CD4-positive, alpha-beta T cell treated with Interleukin-6 for 4 hours (primary cell): ENCODE measurements at places on chromosomes 4 and X.

GRCh38 chr4:185282968-185283367 is 73.6 kb downstream of the SNX25 start:
- no peak for DNase-seq

- DNase-seq = no peak
These were observed 58.3 kb upstream of the DOCK11 start for GRCh38 chrX:118437283-118437682.

DNA sequence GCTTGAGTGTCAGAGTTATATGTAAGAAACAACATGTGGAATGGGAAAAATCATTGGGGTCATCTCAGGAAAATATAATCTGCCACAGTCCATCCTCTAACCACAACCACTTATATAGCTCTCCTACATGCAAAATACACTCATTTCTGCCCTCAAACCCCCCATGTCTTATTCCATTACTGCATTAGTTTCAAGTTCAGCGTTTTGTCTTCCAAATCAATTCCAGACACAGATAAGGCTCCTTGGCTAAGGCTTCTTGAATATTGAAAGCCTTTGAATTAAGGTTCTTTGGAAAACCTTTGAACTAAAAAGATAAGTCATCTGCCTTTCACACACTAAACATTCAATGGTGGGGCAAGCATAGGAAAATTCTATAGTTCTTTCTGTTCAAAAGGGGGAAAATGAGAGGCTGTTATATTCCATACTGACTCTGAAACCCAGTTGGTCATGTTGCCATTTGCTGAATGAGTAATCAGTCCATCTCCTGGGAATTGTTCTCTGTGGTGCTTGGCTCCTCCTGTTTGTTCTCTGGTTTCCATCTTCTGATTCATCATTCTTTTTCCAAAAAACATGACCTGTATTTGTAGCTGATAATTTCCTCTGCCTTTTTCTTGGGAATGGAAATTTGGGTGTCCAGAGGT is 218.7 kb downstream of the BMPR1B start:
- DNase-seq = no peak

DNA sequence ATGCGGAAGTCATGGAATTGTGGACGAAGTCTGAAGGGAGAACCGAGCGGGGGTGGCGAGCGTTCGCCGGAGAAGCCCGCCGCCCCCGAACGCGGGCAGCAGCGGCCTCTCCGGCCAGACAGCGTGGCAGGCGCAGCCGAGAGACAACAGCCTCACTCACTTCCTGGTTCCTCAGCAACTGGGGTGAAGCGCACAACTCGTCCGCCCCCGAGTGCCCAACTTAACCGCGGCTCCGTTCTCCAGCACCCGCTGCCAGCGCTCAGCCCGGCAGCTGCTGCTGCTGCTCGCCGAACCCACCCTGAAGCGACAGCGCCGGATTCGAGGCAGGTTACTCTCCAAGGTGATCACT is 68.0 kb downstream of the NOCT start:
- DNase-seq = peak; percentile 68

DNA sequence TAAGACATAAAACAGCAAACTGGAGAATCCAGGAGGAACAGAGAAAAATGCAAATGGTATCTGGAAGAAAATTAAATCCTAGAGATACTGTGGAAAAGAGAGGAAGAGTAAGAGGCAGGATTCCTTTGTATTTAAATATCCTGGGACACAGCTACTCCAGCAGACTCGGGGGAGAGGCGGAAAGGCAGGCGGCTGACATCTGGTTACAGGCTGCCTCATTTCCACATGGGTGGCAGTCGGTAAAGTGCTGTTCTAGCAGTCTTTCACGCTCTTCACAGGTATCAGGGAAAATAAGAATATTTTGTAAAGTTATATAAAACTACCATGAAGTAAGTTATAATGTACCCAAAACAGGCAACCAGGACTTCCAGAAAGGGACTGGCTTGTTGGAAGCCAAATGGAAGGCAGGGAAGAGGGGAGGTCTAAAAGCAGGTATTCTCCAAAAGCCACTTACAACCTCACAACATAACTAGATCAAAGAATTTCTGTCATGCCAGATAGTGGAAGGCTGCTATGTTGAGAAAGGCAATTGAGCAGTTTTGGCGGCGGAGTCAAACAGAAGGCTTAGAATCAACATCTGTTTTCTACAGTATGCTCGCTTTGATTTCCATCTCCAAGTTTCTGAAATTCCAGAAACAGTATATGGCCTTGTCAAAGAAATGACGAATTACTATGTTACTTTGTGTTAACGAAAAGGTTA is 1.3 kb upstream of the TIGD2 start:
- DNase-seq = no peak

DNA sequence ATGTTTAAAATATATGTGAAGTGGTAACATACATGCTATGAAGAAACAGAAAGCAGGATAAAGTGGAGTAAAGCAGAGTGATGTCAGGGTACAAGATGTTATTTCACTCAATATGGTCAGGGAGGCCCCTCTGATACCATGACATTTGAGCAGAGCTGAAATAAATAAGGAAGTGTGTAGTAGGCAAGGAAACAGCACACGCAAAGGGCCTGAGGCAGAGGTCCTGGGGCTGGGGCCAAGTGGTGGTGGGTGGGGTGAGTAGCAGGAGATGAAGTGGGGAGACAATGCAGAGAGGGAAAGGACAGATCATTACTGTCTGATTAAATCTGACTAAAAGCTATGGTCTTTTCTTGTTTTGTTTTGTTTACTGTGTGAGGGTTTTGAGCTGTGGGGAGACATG is 61.1 kb downstream of the FAM13A start:
- no peak for DNase-seq

DNA sequence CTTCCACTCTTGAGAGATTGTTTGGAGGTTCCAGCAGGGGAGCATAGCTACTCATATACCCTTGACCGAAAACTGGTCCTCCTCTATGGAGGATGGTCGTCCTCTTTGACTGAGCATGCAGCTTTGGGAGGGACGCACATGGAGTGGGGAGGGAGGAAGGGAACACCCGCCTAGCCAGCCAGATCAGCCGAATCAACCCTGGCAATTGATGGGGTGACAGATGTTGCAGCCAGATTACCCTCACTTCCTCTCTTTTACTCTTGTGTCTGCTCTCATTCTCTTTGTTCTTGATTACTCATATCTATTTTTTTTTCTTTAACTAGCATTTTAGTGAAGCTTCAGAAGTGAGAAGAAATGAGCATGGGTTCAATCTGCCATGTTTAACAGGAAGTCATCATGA is 19.6 kb downstream of the MGST2 start:
- no peak for DNase-seq

DNA sequence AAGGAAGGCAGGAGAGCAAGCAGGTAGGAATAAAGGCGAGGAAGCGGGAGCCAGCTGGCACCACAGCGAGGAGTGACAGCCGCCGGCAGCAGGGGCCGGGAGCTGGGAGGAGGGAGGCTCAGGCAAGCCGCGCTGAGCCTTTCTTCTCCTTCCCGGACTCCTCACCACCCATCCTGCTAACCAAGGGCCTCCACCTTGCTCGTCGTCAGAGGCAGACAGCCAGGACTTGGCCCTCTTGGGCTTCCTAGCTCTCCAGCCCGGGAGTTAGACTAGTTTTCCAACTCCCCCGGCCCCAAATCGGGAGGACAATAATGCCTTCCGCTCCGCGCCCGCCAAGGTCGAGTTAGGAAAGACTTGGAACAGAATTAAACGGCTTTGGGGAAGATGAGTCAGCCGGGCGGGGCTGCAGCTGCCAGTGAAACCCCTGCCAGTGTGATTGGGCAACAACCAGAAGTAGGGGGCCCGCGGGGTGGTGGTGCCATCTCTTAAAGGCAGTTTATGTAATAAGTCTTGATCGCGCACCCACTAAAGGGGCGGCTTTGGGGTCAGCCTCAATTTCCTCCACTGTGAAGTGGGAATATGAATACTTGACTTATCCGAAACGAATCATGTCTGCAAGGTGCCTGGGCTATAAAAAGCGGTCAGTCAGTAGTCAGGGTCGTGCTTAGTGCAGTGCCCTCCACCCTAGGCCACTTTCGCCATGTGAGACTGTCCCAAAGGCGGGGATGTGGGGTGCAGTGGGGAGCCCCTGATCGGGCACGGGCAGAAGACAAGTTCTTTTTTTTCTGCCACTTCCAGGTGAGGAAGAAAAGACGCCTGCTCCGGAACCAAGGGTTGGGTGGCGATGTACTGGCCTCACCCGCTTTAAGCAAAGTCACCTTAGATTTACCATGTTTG is 6.7 kb upstream of the HSD17B10 start:
- DNase-seq = peak; percentile 37

- DNase-seq = no peak
These were observed 36.8 kb downstream of the LRP2BP start for GRCh38 chr4:185358959-185359358.

DNA sequence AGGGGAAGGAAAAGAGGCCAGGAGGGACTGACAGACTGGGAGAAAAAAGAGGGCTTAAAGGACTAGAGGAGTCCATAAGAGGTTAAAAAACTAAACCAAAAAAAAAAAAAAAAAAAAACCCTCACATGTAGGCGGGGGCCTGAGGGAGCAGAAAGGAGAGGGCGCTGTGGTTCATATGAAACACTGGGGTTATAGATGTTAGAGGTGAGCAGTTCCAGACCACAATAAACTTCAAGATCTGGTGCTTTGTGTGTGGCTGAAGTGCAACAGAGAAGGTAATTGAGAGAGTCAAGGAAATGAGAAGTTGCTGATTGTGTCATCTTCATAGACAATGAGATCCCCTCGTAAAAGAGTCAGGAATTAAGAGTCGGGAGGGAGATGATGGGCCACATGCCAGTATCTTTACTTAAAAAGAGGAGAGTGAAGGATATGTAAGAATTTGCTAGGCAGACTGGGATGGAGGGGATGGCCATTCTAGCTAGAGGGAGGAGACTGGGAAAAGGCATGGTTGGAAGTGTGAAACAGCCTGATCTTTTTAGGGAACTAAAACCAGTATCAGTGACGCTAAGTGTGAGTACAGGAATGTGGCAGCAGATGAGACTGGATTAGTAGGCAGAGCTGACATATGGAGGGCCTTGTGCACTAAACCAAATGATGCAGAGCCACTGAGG is 18.4 kb upstream of the OGT start:
- peak; percentile 49 for DNase-seq

DNA sequence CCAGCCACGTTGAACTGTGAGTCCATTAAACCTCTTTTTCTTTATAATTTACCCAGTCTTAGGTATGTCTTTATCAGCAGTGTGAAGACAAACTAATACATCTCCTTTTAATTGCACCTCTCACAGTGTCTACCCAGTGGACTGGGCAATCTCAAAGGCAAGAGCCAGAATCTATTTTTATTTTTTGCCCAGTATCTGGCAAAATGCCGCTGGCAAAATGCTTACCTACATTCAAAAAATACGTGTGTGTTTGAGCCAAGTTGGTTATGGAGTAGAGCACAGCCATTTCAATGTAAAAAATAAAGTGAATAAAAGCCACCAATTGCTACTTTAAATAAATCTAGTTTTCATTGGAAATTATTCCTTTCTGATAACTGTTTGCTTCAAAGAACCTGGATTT is 199.9 kb downstream of the GC start:
- no peak for DNase-seq

- DNase-seq = no peak
These were observed 129.0 kb upstream of the TEX13A start for GRCh38 chrX:105349476-105349875.

- no peak for DNase-seq
These were observed 52.9 kb downstream of the CCNG2 start for GRCh38 chr4:77209936-77210335.

GRCh38 chr4:111198446-111198845 is 575.6 kb upstream of the PITX2 start:
- no peak for DNase-seq

- DNase-seq = no peak
These were observed 743.8 kb upstream of the INTU start for GRCh38 chr4:126888968-126889367.

- no peak for DNase-seq
These were observed 38.8 kb downstream of the CLCN3 start for GRCh38 chr4:169658975-169659715.

DNA sequence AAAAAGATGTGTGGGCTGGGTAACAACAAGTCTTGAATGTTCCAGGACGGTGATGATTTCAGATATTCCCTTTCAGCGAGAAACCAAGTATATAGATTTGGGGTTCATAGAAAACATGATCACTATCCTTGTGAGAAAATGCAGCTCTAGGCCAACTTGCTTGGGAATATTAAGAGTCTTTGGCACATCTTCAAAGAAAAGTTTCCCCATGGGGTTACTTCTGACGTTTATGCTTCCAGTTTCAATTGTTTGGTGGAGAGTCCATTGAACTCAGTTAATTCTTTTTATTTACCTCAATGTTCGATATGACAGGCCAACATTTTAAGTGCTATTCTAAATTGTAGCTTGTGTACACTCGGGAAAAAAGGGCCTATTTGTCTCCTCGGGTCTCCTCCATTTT is 126.7 kb downstream of the NHS start:
- no peak for DNase-seq

- DNase-seq = no peak
These were observed 14.7 kb upstream of the EPGN start for GRCh38 chr4:74293558-74293957.

DNA sequence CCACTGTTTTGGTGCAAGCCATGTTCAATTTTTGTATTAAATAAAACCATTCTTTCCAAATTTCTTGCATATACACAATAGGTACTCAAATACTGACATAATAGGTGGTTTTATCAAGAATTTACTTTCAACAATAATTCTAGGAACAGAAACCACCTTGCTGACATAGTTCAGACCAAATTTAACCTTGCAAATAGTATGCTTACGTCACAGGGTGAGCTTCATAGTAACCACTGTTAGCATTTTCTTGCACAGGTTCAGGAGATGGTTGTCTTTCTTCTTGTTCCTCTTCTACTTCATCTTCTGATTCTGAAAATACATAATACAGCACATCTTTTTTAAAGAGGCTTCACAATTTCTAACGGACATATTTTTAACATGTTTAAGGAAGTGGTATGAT is 17.6 kb downstream of the G3BP2 start:
- no peak for DNase-seq

DNA sequence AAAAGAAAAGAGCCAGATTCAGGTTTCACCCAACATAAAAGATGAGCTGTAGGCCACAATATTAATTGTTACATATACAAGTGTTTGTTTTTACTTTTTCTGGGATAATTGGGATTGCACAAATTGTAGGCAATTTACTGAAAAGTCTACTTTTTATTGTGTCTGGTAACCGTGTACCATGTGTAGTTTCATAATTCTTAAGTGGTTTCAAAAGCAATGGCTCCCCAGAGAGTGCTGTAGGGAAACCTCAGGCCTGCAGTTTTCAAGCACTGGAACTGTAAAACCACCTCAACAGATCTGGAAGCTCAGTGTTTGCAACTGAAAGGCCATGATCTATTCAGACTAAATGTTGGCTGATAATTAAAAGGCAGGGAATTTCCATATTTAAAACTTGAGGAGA is 53.9 kb upstream of the MMAA start:
- no peak for DNase-seq

DNA sequence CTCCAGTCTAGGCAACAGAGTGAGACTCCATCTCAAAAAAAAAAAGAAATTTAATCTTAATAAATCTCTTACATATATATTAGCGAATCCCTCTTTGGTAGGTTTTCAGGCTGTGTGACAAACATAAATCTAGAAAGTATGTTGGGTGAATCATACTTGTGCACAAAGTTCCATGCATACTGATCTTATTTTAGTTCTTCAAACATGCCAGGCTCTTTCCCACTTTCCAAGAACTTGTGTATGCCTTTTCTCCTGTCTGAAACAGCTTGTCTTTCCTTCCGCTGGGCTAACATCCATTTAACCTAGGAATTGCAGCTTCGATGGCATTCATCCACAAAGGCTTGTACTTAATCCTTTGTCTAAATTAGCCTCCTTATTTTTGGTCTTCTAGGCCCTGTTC is 156.6 kb upstream of the CASK start:
- no peak for DNase-seq

GRCh38 chrX:8832582-8833378 is 31.6 kb upstream of the FAM9A start:
- DNase-seq = no peak
